Progenitor cell of endocrine pancreas (in vitro differentiated cells): ENCODE measurements at places on chromosomes 6 and 20.
A peak's percentile ranks its signal among the peaks of the same experiment; 100 is the strongest.

DNA sequence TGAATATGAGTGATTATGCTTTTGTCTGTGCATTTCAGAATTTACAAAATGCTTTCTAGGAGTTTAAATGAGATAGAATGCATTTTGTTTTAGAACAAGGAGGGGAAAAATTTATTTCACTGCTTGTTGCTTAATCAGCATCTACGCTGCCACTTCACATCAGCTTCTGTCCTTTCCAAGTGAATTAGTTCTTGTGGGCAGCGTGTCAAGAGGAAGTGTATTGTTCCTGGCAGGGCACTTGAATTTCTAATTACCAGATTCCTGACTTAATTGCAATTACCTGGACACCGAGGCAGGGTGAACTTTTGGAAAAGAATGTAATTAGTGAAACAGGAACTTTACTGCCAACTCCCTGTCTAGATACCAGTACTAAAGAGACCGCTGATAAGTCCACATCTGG lies 263.5 kb downstream of the TMEM242 start:
- H3K27ac ChIP-seq = peak overlapping the region; percentile 23
- H3K36me3 ChIP-seq = peaks cover 10% of the 10 kb centered on the region
- H3K4me1 ChIP-seq = peaks cover 30% of the 10 kb centered on the region

- H3K36me3 ChIP-seq = no peaks in the 10 kb centered on the region
- DNase-seq = no peak
- no peak overlapping the region for H3K4me3 ChIP-seq
- H3K27ac ChIP-seq = no peak overlapping the region
Observed at GRCh38 chr6:118186672-118187567, 279.9 kb downstream of the SLC35F1 start.

- DNase-seq = no peak
- H3K4me1 ChIP-seq = no peaks in the 10 kb centered on the region
- no peaks in the 10 kb centered on the region for H3K36me3 ChIP-seq
- H3K27me3 ChIP-seq = peaks cover 7% of the 10 kb centered on the region
Observed at GRCh38 chr20:40111282-40111681, 577.8 kb downstream of the MAFB start.

- peaks cover 24% of the 10 kb centered on the region for H3K4me1 ChIP-seq
- H3K27ac ChIP-seq = no peak overlapping the region
- no peak overlapping the region for H3K4me3 ChIP-seq
- DNase-seq = no peak
Observed at GRCh38 chr20:49669601-49670189, 44.0 kb downstream of the B4GALT5 start.

GRCh38 chr20:40109136-40109535 lies 579.9 kb downstream of the MAFB start:
- no peak overlapping the region for H3K27ac ChIP-seq
- H3K4me3 ChIP-seq = no peak overlapping the region
- H3K4me1 ChIP-seq = no peaks in the 10 kb centered on the region

DNA sequence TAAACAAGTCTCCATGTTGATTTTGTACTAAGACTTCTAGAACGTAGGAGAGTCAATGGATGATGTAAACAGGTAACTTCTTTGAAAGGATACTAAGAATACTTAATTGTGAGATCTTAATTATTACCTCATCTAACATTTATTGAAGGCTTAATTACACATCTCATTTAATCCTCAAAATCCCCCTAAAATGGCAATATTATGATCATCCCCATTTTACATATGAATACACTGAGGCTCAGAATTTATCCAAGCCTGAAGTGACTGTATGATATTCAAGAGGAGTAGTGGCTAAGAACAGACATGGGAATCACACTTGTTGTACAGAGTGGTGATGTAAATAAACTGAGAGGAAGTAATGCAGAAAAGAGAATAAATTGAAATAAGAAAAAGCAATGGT lies 22.9 kb downstream of the NOL7 start:
- no peaks in the 10 kb centered on the region for H3K27me3 ChIP-seq
- H3K36me3 ChIP-seq = peaks cover 25% of the 10 kb centered on the region
- H3K27ac ChIP-seq = no peak overlapping the region
- no peak overlapping the region for H3K4me3 ChIP-seq

DNA sequence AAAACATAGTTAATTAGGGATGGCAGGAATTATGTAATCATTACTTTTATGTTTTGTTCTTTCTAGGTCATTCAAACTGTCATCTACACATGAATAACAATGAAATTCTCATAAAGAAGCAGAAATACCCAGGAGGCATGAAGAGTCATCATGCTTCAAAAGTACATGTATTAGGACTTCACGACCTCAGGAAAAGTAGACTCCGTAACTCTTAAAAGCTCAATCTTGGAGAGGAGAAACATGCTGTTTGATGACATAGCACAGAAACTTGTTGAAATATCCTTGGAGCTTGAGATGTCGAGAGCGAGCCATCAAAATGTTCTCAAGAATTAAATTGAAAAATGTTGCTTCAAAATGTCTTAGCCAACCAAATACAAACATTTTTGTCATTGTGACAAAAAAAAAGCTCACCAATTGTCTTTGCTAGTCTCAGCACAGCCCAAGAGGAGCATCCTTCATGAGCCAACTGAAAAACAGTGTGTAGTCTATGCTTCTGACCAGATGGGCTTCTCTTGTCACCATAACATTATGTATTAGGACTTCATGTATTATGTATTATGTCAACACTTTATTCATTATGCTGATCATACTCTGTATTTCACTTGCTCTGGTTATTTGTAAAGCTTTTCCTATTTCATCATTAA lies 28.2 kb upstream of the ANKEF1 start:
- H3K4me1 ChIP-seq = peaks cover 22% of the 10 kb centered on the region
- H3K4me3 ChIP-seq = no peak overlapping the region
- H3K27me3 ChIP-seq = peaks cover 12% of the 10 kb centered on the region
- DNase-seq = no peak
- H3K36me3 ChIP-seq = no peaks in the 10 kb centered on the region

DNA sequence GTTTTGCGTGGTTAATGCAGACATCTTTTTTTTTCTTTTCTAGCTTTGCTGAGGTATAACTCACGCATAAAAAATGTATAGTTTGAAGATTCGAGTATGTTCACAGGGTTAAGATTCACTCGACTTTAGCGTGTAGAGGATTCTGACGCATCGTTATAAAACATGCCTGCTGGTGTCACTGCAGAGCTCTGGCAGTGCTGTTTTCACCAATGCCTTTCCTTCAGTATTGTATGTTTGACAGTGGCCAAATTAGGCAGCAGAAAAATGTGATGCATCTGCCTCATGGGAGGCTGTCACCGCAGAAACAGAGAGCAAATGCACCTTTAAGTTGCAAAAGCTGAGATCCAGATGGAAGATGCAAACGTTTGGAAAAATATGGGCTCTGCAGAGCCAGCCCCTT lies 18.0 kb upstream of the SIRPB2 start:
- no peak overlapping the region for H3K27ac ChIP-seq
- no peak for DNase-seq
- H3K36me3 ChIP-seq = no peaks in the 10 kb centered on the region

DNA sequence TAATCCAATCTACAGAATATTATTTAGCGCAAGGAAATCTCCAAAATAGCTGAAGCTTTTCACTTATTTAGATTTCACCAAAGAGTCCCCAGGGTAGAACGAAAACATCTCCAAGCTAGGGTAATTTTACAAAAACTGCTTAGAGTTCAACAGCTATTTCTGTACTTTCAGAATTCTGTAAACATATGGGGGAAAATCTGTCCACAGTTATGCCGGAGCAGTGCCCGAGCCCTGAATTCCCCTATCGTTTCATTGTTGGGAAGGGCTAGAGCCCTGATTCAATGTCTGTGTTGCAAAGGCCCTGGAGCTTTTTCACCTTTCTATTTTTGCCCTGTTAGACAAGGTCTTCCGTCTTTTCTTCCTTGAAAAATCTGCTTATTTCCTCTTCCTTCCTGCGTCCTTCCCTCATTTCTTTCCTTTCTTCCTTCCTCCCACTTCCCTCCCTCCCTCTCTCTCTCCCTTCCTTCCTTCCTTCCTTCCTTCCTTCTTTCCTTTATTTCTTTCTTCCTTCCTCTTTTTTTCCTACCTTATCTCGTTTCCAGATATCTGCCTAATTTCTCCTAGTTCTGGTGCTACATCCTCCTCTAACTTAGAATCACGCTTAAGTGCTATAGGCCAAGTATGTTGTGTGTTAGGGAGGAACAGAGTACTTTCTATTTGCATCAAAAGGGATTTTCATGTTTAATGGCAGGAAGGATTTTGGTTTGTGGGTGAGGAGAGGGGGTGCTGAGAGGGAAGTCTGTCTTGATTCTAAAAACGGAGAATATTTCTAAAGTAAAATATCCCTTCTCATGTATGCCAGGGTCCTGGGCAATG lies 122.5 kb upstream of the BMP2 start:
- no peaks in the 10 kb centered on the region for H3K27me3 ChIP-seq
- H3K27ac ChIP-seq = no peak overlapping the region
- DNase-seq = no peak
- H3K4me3 ChIP-seq = no peak overlapping the region
- no peaks in the 10 kb centered on the region for H3K4me1 ChIP-seq
- H3K36me3 ChIP-seq = no peaks in the 10 kb centered on the region

DNA sequence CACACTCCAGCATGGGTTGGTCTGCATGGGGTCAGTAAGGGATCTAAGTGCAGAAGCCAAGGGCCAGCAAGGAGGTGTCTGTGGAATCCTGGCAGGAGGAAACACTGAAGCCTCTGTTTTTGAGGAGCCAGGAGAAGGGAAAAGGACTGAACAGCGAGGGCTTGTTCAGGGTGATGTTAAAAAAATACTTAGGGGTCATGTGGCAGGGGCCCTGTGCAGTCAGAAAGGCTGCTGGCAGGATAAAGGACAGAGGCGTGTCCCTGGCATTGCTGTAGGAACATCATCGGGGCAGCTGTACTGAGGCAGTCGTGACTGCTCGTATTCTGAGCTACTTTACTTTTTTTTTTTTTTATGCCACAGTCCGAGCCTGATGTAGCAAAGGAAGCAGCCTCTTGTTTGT lies 127.1 kb upstream of the ZFP64 start:
- H3K27me3 ChIP-seq = peaks cover 4% of the 10 kb centered on the region
- no peak overlapping the region for H3K4me3 ChIP-seq
- peaks cover 1% of the 10 kb centered on the region for H3K4me1 ChIP-seq
- DNase-seq = no peak
- peaks cover 2% of the 10 kb centered on the region for H3K36me3 ChIP-seq

DNA sequence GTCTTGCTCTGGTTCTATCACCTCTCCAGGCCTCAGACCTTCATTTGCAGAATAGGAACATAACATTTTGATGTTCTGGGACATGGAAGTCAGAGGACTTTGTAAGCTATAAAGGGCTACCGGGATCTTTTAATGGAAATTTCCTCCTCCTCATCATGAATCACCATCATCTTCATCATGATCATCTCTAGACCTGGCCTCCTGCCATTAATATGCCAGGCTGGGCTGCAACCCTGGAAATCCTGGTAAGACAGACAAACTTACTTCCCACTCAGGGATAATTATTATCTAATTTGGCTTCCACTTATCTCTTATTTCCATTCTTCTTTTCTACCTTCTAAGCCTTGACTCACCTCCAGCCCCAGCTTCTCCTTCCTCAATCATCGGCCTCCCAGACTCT lies 41.0 kb upstream of the MRPS18A start:
- DNase-seq = no peak
- H3K36me3 ChIP-seq = no peaks in the 10 kb centered on the region
- H3K27me3 ChIP-seq = no peaks in the 10 kb centered on the region
- H3K27ac ChIP-seq = no peak overlapping the region
- no peak overlapping the region for H3K4me3 ChIP-seq

GRCh38 chr6:111480988-111481822 lies 1.8 kb downstream of the REV3L start:
- no peaks in the 10 kb centered on the region for H3K27me3 ChIP-seq
- no peaks in the 10 kb centered on the region for H3K36me3 ChIP-seq
- peak overlapping the region; percentile 99 for H3K27ac ChIP-seq

- H3K4me1 ChIP-seq = peaks cover 10% of the 10 kb centered on the region
- no peaks in the 10 kb centered on the region for H3K27me3 ChIP-seq
Observed at GRCh38 chr6:150510576-150510975, 89.1 kb upstream of the PLEKHG1 start.

DNA sequence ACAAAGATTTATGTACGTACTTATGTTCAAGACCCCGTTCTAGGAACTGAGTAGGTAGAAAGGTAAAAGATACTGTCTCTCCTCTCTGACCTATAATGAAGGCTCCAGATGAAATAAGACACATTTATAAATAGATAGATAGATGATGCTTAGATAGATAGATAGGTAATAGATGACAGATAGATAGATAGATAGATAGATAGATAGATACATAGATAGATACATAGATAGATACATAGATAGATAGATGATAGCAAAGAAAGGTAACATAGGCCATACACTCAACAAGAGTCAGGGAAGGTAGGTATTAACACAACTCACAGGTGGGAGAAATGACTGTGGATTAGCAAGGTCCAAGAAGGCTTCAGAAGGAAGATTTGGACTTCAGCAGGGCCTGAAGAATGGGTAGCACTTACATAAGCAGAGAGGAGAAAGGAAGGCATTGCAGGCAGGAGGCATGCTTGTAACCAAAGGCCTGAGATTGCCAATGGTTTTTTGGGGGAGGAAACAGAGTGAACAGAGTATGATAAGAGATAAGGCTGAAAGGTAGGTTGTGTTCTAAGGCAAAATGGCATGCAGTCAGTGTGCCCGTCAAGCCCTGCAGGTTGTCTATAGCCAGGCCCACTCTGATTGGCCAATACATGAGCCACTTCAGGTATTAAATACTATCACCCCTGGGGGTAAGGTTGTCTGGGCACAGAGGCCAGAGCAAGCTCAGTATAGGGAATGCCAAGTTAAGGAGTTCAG lies 7.7 kb upstream of the MYB start:
- H3K27ac ChIP-seq = no peak overlapping the region
- peaks cover 38% of the 10 kb centered on the region for H3K27me3 ChIP-seq
- H3K4me3 ChIP-seq = no peak overlapping the region

- H3K27ac ChIP-seq = no peak overlapping the region
- H3K4me3 ChIP-seq = no peak overlapping the region
- peaks cover 26% of the 10 kb centered on the region for H3K4me1 ChIP-seq
Observed at GRCh38 chr6:168640768-168641167, 199.8 kb downstream of the SMOC2 start.

DNA sequence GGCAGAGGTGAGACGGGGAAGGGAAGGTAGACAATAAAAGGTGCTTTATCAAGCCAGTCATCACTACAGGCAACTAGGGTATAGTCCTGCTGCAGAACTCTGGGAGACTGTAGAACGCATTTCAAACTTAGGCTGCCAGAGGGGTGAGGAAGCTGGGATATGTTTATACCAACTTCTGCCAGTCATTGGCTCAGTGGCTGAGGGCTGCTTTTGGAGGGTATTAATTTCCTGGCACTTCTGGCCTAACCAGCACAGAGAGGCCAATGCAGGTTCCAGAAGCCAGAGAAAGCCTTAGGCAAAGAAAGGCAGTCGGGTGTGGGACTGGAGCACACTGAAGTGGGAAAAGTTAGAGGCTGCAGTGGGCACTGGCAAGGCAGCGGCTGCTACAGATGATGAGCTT lies 3.9 kb upstream of the CPNE5 start:
- no peak for DNase-seq
- H3K27ac ChIP-seq = no peak overlapping the region
- H3K27me3 ChIP-seq = peaks cover 71% of the 10 kb centered on the region
- no peaks in the 10 kb centered on the region for H3K36me3 ChIP-seq
- no peak overlapping the region for H3K4me3 ChIP-seq
